Activated CD8-positive, alpha-beta T cell treated with anti-CD3 and anti-CD28 coated beads, Interleukin-2, amount 10 ng/mL, durations not matched to agents 7 days and 5 days (primary cell): ENCODE measurements at places on chromosomes 6 and 20. TPM values are rescaled to one million over a fixed set of nuclear protein-coding genes. Genes with fewer than 3 reads are reported as not detected.

GRCh38 chr6:53894091-53894490 is 99.3 kb downstream of the LRRC1 start:
- no peaks in the 10 kb centered on the region for H3K27me3 ChIP-seq
- H3K27ac ChIP-seq = no peak overlapping the region
- peak; percentile 23 for DNase-seq
- peaks cover 6% of the 10 kb centered on the region for H3K4me1 ChIP-seq

Gene NUS1
- total RNA-seq = 29.1 TPM

GRCh38 chr20:38550274-38550673 is 30.7 kb upstream of the ADIG start:
- no peaks in the 10 kb centered on the region for H3K4me1 ChIP-seq
- peak; percentile 26 for DNase-seq
- H3K27me3 ChIP-seq = no peaks in the 10 kb centered on the region
- H3K4me3 ChIP-seq = no peak overlapping the region

Gene DSN1
- total RNA-seq = 41.8 TPM

Gene SENP6
- total RNA-seq = 66.2 TPM

Gene RHAG
- total RNA-seq = not detected

Gene HSPA1L
- 3.0 TPM for total RNA-seq

Gene RAET1L
- not detected for total RNA-seq
